ENCODE measurements at places on chromosomes 12 and 14.

GRCh38 chr12:27635349-27635972, 60.8 kb upstream of the REP15 start:
- no peak for DNase-seq

DNA sequence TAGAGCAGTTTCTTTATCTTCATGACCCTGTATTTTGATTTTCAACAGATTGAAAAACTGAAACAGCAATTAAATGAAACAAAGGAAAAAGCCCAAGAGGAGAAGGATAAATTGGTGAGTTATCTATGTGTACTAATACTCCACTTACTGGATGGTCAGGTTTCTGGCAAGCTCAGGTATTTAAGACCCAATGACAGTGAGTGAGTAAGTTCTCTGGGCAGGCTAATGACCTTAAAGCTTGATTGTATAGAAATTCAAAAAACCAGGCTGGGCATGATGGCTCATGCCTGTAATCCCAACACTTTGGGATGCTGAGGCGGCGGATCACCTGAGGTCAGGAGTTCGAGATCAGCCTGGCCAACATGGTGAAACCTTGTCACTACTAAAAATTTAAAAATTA, 10.0 kb downstream of the BBOF1 start:
- no peak for DNase-seq

DNA sequence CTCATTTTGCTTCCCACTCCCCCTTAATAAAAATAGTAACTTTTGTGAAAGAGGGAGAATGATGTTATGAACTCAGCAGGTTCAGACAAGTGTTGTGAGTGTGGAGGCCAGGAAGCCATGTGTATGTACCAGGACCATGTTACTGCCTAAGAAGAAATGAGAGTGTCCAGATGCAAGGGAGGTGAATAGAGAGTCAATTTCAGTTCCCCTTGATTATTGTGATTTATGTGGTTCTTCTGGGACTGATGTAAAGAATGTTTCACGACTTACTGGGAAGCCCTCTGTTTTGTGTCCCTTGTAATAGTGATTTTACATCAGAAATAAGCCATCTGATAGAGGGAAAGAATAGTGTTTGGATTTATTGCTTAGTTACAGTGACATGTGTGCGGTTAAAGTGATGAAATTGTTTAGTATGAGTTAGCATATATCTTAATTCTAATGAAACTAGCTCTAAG, 32.5 kb downstream of the FBXO34 start:
- no peak for DNase-seq

GRCh38 chr12:75876832-75877762, 154.5 kb downstream of the PHLDA1 start:
- no peak for DNase-seq

- no peak for DNase-seq
Observed at GRCh38 chr14:97748616-97749015, 951.4 kb downstream of the VRK1 start.

DNA sequence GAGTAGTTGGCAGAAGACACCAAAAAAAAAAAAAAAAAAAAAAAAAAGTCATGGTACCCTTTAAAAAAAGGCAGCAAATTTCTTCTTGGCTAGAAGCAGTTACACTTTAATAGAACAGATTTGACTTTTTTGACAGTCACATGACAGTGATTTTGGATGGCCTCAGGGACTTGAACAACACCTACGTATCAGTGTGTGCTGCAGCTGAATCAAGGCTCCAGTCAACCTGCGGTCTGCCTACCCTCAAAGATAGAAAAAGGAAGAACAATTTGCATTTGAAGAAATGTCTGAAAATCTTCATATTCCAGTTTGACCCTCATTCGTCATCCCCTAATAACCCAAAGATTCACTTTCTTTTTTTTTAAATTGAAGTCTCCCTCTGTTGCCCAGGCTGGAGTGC, 53.9 kb downstream of the MDM2 start:
- no peak for DNase-seq

- no peak for DNase-seq
Observed at GRCh38 chr12:1357711-1358110, 236.7 kb downstream of the FBXL14 start.

- no peak for DNase-seq
Observed at GRCh38 chr12:91877456-91878235, 268.0 kb downstream of the BTG1 start.

- no peak for DNase-seq
Observed at GRCh38 chr12:25771476-25771875, 187.0 kb upstream of the RASSF8 start.

- DNase-seq, result no peak
Observed at GRCh38 chr12:117538032-117538690, 176.7 kb upstream of the NOS1 start.

DNA sequence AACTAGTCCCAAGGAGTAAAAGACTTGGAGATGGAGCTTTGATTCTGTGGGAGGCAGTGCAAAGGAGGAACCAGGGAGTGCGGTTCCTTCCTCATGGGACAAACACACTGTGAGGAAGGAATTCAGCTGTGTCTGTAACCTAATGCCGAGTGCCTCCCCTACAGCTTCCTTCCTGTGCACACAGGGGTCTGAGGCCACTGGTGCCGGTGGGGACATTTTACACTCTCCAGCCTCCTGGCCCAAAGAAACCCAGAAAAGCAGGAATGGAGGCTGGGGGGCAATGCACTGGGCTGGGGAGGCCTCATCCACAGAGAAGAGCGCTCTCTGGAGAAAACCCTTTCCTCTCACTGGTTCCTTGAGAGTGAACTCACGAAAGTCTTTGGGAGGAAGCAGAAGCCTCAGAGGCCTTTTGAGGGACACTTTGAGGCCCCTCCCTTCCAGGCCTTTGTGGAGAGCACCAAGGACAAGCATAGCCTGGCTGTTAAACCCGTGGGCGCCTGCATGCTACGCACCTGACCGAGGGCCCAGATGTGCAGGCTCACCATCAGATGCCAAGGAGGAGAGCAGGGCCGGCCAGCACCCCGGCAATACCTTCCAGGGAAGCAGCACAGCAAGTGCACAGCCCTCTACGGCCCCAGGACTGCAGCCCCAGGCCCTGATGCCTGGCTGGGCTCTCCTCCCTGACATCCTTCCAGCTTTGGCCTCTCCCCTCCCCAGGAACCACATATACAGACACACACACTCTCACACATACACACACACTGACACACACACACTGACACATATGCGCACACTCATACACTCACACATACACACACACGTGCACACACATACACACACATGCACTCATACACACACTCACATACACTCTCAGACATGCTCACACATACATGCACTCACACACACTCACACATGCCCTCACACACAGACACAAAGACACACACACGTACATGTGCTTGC, 52.0 kb downstream of the NFKBIA start:
- no peak for DNase-seq

GRCh38 chr12:128259556-128260070, 7.4 kb upstream of the TMEM132C start:
- no peak for DNase-seq

Measured in SIG-M5 (cell line).